Adrenal gland (tissue), 19 donors: ENCODE measurements at places on chromosomes 7 and 10.
A peak's percentile ranks its signal among the peaks of the same experiment; 100 is the strongest.

DNA sequence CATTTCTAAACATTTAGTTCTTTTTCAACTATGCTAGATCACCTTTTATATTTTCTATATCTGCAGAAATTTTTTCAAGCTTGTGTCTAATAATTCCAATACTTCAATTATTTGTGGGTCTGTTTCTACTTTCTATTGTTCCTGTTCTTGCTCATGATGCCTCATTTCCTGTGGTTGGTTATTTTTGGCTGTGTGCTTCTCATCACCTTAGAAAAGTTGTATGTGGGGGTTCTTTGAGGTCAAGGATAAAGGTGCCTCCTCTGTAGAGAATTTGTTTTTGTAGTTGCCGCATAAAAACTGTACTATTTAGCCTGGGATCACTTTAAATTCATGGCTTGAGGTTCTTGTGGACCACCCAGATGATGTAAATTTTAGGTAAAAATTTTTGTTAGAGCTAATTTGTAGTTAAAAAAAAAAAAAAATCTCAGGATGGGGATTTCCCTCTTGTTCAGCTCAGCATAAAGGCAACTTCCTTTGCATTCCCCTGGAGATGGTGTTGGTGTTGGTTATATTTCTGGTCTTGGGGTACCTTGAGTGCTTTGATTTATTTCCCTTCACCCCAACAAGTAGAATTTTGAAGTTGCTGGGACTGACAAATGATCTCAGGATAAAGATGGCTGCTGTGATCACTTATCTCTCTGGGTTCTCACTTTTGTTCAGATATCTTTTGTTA, 27.0 kb upstream of the JAZF1 start:
- DNase-seq = no peak

DNA sequence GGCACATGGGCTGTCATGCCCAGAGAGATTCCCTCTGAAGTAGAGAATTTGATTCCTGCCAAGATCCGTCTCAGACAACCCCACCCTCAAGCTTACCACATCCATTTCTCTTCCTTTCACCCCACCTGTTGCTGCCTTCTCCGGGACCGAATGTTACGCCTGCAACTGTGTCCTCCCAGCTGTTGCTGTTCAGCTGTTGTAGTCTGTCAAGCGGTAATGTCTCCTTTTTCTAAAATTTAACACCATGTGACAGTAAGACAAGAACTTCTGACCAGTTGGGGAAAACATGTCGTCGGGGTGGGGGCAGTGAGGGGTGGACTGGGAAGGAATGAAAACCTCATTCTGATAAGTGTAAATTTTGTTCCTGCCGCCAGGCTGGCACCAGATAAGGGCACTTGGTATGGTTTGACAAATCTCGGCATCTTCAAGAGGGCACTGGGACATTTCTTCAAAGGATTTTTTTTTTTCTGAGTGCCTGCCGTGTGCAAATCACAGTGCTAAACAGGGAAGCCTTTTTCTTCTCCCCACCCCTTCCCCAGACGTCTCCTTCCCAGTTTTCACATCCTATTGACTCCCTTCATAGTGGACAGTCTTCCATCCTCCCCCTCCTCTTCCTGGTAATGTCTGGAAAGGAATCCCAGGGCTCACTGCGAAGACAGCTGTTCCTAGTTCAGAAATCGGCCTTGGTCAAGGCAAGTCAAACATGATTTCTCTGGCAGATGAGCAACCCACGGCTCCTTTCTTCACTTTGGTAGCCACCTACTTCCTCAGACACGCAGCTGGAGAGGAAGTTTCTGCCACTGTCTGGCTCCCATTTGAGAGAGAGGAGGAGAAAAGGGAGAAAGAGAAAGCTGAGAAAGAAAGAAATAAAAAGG, 5.0 kb upstream of the CELF2 start:
- DNase-seq = no peak

DNA sequence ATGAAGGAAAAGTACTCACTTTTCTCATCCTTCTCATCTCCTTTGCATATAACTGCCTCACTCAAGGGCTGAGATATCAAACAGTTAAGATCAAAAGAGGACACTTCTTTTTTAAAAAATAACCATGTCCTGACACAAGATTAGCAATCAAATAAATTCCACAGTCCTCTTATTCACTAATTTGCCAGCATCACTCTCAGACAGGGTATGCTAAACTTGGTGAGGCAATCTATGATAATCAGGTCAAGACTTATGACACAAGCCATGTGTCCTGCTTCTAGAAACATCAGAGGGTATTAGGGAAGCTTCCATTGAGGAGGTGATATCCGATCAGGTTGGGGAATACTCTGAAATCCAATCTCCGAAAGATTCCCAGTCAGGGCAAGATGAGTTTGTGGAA, 10.4 kb downstream of the PANK1 start:
- DNase-seq = no peak

GRCh38 chr10:3159152-3159551, 13.4 kb downstream of the PITRM1 start:
- DNase-seq = no peak

- no peak for DNase-seq
Measured at GRCh38 chr10:83218205-83218604, 921.1 kb upstream of the GHITM start.

- no peak for DNase-seq
Measured at GRCh38 chr7:134044682-134045081, 82.5 kb upstream of the LRGUK start.

GRCh38 chr10:130567011-130567410, 430.8 kb downstream of the GLRX3 start:
- DNase-seq = no peak

DNA sequence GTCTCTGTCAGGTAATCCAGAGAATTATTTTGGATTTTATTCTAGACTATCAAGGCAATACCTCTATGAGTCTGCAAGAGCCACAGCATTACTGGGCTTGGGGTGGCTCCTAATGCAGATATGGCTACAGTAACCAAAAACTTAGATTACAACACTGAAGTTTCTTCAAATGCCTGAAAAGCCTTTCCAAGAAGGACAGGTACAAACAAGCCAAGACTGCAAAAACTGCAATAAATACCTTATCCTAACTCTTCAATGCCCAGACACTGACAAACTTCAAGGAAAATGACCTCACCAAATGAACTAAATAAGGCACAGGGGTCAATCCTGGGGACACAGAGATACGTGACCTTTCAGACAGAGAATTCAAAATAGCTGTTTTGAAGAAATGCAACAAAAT, 82.0 kb downstream of the TES start:
- no peak for DNase-seq

DNA sequence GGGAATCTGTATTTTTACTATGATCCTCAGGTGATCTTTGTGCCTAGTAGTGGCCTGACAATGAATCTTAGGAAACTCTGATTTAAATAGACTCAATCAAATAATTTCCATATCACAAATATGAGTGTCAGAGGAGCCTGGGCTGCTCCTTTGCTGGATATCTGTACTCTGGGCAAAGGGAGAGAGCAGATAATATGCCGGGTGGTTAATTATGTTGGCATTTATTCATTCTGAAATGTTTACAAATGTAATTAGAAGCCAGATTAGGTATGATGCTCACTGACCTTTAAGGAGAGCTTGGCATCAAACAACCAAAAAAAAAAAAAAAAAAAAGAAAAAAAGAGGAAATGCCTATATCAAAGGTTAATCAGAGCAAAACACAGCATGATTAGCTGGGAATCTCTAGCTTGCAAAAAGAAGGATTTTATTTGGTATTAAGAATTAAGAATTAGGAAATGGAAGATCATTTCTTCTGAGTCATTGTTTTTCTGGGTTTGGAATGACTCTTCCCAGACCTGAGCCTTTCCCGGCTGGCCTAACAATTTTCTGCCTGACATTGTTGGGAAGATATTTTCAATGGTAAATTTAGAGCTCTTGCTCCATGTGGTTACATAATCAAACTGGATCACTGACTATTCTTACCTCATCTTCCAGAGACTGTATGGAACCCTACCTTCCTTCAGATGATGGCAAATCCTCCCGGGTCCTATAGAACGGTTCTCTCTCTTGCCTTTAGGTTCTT, 365.3 kb downstream of the REEP3 start:
- no peak for DNase-seq

GRCh38 chr7:19001854-19002253, 115.6 kb downstream of the TWIST1 start:
- no peak for DNase-seq

DNA sequence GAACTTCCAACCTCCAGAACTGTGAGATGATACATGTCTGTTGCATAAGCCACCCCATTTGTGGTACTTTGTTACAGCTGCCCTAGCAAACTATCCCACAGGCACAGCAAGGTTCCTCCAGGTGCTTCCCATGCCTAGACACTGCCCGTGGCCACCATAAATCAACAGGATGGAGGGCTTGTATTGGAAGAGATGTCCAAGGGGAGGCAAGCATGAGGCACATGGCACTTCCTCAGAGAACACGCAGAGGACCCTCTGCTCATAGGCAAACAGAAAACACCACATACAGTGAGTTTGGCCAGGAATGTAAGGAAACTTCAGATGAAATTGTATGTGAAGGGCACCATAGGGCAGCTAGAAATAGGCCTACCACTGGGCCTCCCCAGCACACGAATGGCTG, 291.1 kb downstream of the GRID1 start:
- no peak for DNase-seq

DNA sequence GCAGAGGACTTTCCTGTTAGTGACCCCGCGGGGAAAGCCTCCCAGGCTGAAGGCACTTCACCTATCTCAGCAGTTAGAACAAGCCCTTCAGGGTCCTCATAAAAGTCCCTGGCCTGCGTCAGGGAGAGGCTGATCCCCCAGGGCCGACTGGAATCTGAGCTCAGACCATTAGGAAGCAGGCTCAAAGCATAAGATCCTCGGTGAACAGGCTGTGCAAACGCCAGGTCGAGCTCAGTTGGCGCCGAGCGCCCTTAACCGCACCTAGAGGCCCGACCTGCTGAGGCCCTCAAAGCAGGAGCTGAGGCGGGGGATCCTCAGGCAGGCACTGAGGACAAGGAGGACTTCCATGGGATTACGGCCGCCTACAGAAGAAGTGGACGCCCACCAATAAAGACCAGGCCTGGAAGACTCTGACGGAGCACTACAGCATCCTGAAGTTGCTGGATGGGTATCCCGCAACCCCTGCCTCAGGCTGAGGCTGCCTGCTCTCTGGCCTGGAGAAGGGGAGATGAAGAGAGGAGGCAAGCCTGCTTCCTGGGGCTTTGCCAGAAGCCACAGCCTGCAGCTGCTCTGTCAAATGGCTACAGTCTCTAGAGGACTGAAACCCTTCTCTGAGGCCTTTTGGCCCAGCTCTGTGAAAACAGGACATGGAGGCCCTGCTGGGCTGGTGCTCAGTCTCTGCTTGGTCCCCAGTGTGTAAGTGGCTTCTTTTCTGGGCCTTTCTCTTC, 29.9 kb downstream of the LIPJ start:
- no peak for DNase-seq

GRCh38 chr10:132368881-132369635, 27.9 kb upstream of the PWWP2B start:
- no peak for DNase-seq

- DNase-seq = no peak
Measured at GRCh38 chr7:107043491-107043890, 1.0 kb upstream of the PRKAR2B start.

- DNase-seq = no peak
Measured at GRCh38 chr7:76217942-76218566, 16.4 kb downstream of the SRRM3 start.

DNA sequence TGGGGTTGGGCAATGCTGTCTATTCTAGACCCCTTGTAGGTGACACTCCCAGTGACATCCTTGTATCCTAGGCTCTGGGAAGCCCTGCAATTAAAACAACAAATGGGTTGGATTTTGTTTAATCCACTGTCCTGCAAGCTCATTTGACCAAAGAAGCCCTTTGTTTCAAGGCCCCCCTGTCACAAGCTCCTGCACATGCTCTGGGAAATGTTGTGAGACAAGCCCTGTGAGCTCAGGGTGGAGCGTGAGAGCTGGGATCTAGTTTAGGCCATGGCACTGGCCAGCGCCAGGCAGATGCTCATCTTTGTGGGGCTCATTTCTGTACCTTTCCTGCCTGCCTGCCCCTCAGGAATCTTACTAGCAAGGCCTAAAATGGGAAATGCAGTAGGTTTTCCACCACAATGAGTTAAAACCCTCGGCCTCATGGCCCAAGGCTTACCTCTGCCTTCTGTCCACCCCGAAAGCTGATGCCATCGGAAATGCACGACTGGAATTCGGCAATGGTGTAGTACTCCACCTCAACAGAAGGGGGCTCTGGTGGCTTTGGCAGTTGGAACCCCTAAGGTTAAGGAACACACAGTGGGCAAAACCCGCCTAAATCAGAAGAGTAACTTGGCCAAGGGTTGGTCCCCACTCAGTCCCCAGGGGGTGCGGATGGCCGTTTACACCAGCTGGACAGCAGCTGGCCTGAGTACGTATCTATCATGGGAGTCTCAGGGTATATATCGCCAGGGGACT, 112.0 kb downstream of the NEURL1 start:
- peak; percentile 46 for DNase-seq

DNA sequence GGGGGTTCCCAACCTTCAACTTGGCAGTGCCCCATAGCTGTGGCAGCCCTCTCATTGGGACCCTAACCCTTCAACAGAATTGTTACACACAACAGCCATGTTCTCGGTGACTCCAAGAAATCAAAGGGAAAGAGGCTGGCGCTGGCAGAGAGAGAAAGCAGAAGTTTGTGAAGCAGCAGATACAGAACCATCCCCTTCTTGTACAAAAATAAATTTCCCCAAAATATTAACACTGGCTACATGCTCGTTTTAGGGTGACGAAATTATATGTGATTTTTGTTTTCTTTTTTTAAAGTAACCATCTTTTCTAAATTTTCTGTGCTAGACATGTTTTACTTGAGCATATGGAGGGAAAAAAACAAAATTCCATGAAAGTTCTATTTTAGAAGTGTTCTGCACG, 45.2 kb upstream of the SAMD8 start:
- no peak for DNase-seq

DNA sequence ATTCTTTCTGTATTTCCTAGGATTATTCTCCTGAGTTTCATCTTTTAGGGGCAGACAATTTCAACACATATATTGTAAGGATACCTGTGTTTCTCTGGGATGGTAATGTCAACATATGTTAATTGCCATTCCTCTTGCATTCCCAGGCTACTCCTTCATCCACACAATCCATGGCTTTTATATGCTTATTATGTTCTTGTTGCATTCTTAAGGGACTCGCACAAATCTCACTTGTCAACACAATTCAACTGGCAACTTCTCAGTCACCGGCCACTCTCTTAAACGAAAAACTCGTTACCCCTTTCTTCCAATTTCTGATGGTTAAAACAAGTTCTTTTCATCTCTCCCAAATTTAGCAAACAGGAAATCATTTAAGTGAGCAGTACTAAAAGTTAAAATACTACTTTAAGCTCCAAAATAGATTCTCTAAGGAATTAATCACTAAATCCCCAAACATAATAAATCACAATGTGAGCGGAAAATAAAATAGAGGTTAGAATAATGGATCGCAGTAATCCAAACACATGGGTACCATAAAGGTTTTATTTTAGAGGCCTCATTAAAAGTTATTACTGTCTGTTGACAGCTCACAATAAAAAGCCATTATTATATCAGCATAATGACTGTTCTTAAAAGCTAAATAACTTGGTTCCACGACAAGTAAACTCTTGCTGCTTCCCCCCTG, 223.2 kb downstream of the ELMO1 start:
- no peak for DNase-seq

GRCh38 chr7:105691680-105692564, 110.6 kb upstream of the EFCAB10 start:
- peak; percentile 52 for DNase-seq
